ENCODE measurements at places on chromosomes 2 and 18.
A peak's percentile ranks its signal among the peaks of the same experiment; 100 is the strongest.

DNA sequence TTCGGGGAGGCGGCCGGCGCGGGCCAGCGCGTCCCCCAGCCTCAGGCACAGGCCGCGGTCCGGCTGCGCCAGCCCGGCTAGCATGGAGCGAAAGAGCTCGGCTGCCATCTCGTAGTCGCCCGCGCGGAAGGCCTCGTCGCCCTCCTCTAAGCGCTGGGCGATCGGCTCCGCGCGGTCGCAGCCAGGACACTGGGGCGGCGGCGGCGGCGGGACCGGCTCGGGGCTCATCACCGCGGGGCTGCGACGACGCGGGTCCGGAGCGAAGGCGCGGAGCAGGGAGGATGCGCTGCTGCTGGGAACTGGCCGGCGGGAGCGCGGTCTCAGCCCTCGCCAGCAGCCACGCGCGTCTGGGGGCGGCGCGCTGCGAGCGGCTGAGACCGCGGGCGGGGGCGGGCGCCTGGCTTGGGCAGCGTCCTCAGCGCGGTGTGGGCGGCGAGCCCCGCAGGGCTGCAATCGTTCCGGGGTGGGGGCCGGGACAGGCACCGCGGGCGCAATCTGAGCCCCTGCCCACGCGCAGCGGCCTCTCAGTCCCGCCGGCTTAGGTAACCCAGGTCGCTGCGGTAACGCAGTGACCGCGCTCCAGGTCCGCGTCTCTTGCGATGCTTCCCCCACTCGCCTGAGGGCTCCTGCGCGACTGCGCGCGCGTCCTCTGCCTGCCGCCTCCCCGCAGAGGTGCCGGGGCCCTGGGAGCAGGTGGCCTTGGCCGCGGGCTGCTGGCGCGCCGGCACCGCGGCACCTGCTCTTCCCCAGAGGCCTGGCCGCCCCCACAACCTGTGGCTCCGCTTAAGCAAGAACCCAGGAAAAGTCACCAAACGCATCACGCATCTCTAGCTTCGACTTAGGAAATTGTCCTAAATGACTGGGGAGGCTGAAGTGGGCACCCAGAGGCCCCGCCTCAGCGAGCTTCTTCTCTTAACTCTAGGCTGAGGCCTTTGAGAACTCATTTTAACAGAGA, at the start of gene LONRF2:
Gene LONRF2, minus strand, starts transcription at position 636 of the 955 bp plus-strand sequence. Its CDS starts 408 bp downstream, at position 228.
- DNase-seq = no peak

- DNase-seq = no peak
These were observed 117.5 kb downstream of the TRIB2 start for GRCh38 chr2:12834239-12834638.

DNA sequence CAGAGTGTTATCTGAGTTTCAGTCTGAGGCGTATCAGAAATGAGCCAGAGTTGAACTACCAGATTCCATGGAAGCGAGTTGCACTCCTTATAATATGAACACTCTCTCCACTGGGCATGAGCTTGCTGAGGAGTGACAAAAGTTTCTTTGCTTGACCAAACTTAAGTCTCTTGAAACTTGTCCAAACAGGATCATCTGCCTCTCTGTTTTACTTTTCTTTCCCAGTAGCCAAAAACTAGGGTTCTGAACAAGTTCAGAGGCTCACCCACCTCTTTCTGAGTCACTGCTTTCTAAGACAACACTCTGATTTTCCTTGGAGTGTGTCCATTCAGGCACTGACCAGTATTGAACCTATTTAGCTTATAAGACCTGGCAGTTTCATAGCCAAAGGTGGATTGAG, 233.2 kb upstream of the TCF4 start:
- no peak for DNase-seq

GRCh38 chr2:71779774-71780105, 326.4 kb downstream of the DYSF start:
- no peak for DNase-seq

GRCh38 chr18:76491776-76492668, 3.0 kb downstream of the ZNF516 start:
- DNase-seq = no peak

DNA sequence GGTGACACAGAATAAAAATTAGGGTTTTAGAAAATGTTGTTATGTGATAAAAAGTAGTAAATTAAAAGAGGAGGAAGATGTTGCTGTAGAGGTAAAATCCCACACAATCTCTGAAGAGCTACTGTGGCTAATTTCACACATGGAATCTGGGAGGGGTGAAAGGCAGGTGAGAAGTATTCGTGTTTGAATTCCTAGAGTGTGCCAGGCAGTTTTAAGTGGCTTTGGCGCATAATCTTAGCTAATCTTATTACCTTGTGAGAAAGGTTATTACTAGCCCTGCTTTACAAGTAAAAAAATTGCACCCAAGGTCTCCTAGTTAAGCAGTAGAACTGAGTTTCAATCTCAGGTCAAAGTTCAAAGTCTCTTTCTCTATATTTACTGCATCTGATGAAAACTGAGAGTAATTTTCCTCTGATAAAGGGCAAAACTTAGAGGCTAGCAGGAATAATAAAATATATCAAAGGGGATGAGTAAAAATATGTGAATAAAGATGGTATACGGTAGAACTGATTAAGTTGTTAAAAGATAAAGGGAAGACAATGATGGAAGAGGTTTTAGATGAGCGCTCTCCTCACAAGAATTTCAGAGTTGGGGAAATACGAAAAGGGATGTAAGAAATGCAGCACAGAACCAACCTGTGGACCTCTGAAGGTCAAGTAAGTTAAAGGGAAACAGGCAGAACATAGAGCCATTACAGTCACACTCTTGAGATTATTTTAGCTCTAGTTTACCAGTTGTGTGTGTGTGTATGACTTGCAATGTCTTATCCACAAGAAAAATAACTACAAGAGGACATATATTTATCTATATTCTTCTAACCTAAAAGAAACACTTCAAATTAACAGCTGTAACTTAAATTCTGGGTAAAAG, 34.8 kb downstream of the GAREM1 start:
- no peak for DNase-seq

DNA sequence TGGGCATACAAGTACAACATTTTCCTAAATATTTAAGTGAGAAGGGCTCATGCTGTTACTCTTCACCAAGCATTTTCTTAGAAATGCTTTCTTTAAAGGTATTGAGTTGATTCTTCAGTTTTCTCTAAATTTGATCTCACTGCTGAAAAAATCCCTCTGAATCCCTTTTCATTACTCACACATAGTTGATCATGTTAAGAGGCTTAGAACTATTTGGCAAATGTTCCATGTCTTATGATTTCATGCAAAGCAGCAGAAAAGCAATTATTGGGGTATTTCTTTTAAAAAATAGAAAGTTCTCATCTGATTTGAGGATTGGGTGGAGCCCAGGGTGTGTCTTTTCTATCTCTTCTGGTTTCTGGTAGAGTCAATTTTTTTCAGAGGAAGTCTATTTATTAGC, 1079.8 kb upstream of the ZEB2 start:
- no peak for DNase-seq

- no peak for DNase-seq
These were observed 142.0 kb downstream of the PRKCE start for GRCh38 chr2:45793305-45793962.

DNA sequence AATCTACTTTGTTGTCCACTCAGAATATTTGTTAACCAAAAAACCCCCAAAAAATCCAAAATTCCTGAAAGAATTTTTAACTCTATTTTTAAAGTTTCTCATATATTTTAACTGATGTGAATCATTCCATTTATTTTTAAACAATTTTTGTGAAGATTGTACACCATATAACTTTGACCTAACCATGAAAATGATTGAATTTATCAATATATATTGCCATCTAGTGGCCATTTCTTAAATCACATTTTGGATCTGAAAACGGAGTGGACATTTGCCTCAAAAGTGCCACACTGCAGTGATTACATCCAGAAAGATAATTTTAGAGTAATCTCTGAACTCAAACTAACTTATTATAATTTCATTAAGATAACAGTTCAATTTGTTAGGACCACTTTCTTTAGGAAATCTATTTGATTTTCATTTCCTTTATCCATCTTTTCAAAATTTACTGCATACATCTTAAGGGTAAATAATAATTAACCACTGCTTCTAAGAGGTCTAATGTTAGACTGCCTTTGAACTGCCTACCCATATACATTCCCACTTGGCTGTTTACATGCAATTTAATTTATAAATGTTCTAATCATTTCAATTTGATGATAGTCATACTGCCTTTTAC, 71.1 kb downstream of the DSC3 start:
- no peak for DNase-seq

DNA sequence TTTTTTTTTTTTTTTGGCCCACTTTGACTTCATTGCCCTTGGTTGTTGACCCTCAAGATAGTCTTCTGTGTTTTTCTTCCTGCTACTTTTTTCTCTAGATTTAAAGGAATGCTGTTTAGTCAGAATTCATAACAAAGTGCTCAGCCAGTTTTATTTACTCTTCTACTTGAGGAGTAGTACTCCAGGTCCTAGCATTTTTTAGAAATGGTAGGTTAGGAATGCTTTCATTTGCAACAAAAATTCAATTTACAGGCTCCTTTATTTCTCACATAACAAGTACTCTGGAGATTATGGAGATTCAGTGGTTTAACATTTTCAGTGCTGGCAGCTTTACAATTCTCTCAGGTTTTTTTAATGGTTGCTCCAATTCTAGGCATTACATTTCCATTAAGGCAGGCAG, 58.2 kb downstream of the KIAA1328 start:
- no peak for DNase-seq

- DNase-seq = no peak
These were observed 61.1 kb downstream of the FMNL2 start for GRCh38 chr2:152396051-152396511.

GRCh38 chr18:58768293-58768974, 96.2 kb upstream of the ZNF532 start:
- peak; percentile 59 for DNase-seq

DNA sequence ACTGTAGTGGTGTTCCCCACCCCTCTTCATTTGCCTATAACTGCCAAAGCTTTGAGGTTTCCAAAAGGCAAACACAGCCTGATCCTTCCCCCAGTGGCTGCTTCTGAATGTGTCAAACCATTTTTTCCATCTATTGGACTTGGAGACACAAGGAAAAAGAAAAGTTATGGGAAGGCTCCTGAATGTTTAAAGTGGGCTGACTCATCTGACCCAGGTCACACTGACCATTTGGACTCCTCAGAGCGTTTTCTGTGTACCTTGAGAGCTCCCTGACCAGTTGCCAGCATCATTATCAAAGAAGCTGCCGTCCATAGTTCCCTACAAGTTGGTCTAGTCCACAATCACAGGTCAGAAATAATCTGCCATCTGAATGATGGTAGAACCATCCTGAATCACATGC, 123.4 kb upstream of the COL3A1 start:
- DNase-seq = no peak

- DNase-seq = no peak
These were observed 316.8 kb upstream of the HS6ST1 start for GRCh38 chr2:128635361-128635900.

DNA sequence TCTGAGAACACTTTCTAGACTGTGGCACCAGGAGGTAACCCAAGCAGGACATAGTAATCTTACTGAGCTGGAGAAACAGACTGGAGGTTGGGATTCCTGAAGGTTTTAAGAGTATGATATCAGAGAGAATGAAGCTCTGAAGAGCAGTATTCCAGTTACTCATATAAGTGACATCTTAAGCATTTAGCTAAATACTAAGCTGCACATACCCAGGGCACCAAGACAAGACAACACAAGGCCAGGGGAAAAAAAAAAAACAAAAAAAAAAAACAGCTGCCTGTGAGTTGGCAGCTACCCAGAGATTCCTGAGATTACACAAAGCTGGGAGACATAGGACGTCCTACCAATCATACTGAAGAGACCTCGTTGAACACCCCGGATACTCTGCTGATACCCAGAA, 175.8 kb downstream of the SRBD1 start:
- no peak for DNase-seq

DNA sequence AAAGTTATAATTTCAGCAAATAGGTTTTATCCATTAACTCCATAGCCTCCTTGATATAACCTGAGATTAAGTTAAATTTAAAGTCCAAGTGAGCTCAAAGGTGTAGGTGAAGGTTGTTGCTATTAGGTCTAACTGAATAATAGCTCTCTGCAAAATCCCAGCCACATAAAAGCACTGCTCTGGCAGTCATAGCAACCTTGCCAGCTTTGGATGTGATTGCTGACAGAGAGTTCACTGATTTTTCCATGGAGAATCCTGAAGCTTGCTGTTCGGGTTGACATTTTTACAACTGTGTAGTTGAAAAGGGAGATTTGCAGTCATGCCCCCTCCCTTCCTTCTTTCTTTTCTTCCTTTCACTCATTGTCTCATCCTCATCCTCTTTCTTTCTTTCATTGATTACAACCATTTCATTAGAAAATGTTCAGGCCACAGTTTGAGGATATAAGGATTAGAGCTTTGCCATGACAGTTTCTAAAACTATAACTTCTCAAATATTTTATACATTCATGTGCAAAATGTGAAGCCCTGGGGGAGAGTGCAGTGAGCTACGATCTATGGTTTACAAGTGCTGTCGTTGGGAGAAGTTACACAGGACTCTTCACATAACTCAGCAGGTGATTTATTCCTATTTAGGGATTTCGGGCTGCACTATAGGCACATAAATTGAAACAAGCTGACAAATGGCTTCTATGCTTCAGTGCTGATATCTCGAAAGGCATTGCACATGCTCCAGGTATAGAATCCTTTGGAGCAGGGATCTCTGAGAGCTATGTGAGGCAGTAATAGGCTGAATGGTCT, 193.8 kb downstream of the LRRTM4 start:
- no peak for DNase-seq

- DNase-seq = no peak
These were observed 22.7 kb downstream of the HNMT start for GRCh38 chr2:137987011-137987410.

GRCh38 chr18:74876630-74877243, 279.1 kb downstream of the ZNF407 start:
- no peak for DNase-seq

DNA sequence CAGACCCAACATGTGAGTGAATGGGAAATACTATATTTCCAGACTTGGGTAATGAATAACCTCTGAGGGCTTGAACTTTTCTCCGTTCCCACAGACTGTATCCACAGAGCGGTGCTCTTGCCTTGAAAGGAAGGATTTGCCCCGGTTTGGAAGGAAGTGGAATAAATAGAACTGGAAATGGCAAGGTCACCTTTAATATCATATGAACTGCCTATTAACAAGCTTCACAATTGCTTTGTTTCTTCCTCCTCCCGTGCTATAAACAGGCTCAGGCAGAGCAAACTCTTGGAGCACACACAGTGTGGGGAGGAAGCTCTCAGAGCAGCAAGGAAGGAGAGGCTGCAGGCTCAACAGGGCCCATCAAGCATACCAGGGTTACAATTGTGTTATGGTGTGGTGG, 28.5 kb upstream of the DARS1 start:
- DNase-seq = no peak

GRCh38 chr18:48441405-48441881, 32.3 kb upstream of the ZBTB7C start:
- no peak for DNase-seq

DNA sequence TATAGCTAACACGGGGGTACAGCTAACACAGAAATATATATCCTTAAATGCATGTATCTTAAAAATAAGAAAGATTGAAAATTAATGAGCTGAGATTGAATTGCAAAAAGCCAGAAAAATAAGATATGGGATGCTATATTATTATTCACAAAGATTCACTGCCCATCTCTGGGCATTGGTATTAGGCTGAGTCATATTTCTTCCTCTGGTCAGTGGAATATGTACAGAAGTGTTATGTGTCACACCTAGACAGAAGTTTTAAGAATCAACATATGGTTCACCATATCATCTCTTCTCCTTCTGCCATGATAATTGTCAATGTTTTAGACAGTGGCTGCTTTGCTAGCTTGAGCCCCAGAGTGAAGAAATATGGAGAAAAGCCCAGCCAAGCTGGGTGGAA, 14.0 kb upstream of the MCFD2 start:
- DNase-seq = no peak

GRCh38 chr2:73979686-73980085, 5.0 kb upstream of the TET3 start:
- no peak for DNase-seq

- no peak for DNase-seq
These were observed 276.5 kb upstream of the NRP2 start for GRCh38 chr2:205405752-205406151.
